Astrocyte of the cerebellum (primary cell): ENCODE measurements at places on chromosomes 2 and 18.

- DNase-seq, result no peak
Observed at GRCh38 chr18:45916302-45916701, 50.8 kb downstream of the EPG5 start.

DNA sequence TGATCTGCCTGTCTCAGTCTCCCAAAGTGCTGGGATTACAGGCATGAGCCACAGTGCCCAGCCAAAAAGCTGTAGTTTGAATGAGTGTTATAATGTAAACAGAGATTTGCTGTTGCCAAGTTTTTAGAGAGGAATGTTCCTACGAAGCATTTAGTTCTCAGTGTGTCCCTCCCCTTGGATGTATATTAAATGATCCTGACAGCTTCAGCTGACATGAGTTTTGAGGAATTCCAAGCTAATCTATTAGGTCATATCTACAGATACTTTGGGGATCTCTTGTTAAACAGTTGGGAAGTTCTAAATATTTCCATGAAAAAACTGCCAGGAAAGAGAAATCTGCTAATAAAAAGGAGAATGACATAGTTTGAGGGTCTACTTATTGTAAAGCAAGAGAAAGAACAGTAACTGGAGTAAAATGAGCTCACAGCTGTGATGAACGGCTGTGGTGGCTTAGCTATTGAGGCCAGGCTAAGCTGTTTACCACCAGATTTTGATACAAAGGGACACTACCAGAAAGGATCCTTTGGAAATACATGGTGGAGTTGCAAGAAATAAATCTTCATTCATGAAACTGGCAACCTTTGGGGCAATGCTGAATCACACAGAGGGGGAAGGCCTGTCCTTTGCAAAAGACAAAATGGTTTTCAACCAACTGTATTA is 2.6 kb upstream of the STON1 start:
- no peak for DNase-seq

GRCh38 chr18:55376387-55376786 is 211.6 kb downstream of the TCF4 start:
- DNase-seq, result no peak

- no peak for DNase-seq
Observed at GRCh38 chr2:148754864-148755263, 110.3 kb downstream of the EPC2 start.

GRCh38 chr2:75303227-75303626 is 103.9 kb upstream of the TACR1 start:
- DNase-seq, result no peak

GRCh38 chr2:238864207-238865014 is 16.5 kb downstream of the TWIST2 start:
- DNase-seq, result peak; percentile 96

GRCh38 chr2:110866045-110866444 is 133.7 kb downstream of the ACOXL start:
- no peak for DNase-seq

DNA sequence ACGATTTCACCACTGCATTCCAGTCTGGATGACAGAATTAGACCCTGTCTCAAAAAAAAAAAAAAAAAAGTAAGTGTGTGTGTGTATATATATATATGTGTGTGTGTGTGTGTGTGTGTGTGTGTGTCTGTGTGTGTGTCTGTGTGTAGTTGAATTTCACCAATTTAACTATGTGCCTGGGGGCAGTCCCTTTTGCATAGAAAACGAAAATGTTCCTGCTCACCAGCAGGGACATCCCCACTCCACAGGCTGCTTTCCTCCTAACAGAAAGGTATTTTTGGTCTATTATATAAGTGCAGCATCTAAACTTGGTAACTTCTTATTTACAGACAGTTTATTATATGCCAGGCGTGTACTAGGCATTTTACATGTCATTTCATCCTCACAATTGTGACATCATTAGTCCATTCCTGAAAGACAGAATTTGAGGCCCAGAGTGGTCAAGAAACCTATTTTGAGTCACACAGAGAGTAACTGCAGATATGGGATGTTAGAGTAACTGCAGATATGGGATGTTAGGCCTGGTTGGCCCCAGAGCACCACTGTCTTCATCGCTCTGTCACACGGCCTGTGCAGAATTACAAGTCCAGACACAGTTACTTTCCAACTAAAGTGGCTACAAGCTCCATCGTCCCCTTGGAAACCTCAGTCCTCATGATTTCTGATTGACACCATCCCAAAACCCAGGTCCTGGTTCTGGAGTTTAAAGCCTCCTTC is 9.3 kb upstream of the TTL start:
- DNase-seq, result no peak

- no peak for DNase-seq
Observed at GRCh38 chr2:215435280-215435869, 493 bp downstream of the FN1 start.

- DNase-seq, result no peak
Observed at GRCh38 chr2:122636097-122636496, 880.6 kb downstream of the TSN start.

DNA sequence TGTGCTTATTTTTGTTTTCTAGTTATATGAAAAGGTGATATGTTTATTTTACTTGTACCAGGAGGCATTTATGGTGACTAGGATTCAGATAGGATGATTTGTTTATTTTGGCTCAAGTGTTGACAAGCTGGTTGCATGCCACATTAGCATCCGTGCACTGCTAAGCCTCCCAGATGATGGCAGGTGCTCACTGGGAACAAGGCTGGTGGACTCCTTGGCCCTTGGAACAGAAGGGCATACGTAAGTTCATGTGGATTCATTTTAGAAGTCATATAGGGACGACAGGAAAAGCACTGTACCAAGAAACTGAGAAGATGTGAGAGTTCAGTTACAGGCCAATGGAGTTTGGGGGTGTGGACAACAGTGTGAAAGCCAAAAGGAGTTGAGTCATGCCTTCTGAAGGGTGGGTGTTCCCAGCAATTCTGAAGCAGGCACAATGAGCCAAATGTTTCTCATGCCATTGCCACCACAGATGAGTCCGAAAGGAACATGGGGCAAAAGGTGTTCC is 166.2 kb downstream of the PHLPP1 start:
- DNase-seq, result peak; percentile 93

DNA sequence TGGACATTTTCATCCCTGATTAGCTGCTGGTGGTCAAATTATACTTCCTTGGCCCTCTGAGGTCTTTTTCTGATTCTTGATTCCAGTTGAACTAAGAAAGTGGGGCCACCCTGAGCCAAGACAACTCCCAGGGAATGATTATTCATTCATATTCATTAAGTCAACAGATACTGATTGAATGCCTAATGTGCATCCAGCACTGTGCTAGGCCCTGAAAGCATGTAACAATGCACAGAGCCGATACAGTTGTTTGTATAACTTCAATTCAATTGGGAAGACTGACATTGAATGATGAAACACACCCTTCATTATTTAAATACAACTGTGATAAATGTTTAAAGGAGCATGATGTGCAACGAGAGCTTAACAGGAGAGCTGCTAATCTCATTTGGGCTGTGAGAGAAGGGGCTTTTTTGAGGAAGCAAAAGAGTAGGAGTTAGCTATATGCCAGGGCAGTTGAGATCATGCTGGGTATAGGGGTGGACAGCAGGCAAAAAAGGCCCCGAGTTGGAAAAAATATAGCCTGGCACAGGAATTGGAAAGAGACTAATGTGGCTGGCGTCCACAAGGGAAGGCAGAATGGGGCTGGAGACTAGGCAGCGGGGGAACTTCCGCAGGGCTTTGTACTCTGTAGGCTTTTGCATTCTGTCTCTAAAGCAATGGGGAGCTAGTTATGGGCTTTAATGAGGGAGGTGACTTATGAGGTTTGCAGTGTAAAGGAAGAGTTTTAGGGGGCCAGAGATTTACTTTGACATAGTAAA is 57.2 kb upstream of the ACVR1 start:
- DNase-seq, result no peak

DNA sequence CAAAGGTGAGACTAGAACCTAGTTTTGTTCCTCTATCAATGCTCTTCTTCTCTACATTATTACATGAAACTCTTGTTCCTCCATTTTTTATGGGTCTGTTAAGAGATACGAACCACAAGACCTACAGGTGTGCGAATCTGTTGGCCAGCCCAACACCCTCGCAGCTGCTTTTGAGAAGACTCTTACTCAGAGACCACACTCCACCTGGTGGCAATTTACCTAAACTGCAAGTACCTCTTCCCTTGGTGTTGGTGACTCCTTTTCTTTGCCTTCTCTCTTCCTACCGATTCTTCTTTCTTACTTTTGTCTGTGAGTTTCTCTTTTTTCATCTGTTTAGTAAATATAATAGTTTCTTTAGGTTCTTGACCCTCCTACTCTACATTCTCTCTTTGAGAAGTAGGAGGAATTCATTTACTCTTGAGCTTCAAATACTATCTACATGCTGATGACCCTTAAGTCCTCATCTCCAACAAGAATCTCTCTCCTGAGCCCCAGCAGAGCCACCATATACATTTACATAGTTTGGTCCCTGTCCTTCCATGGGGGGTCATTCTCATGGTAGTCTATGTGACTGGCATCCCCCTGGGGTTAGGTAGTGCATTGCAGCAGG is 81.8 kb upstream of the GAREM1 start:
- DNase-seq, result peak; percentile 55

- DNase-seq, result no peak
Observed at GRCh38 chr18:58287353-58288274, 243.6 kb downstream of the NEDD4L start.

DNA sequence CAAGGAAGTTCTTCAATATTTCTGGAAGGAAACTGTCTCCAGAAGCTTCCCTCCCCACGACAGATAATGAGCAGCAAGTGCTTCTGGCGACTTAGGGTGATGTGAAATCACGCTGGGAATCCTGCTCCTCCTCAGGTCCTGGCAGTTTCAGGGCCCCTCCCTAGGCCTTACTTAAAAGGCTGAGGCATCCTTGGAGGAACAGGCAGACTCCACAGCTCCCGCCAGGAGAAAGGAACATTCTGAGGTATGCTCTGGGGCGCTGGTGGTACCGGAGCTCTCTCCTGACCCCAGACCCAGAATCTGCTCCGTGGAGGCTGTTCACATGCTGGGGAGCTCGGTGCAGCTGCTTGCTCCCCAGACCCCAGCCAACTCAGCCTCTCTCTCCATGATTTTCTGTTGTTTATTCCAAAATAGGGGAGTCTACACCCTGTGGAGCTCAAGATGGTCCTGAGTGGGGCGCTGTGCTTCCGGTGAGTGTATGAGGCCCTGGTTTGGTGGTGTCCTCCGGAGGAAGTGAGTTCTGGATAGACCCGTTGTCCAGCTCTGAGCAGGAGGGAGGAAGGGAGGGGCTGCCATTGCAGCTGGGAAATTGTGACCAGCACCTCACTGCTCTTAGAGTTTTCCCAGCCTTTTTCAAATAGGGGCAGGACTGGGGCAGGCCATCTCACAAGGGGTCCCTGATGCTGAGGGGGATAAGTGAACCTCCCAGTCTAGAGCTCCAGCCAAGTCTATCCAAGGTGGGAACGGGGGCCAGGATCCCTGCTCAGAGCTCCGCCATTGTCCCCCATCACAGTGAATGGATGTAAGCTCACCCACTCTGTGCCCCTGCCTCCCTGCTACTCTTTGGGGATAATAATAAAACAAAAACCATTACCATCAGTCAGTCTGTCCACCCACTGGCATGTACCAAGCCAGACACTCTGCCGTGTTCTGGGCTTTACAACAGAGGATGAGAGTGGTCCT is at the start of gene IL36RN:
IL36RN (plus strand) TSS at position 201 of the 963 bp plus-strand sequence; CDS start at position 442, 241 bp downstream.
- no peak for DNase-seq

GRCh38 chr2:127150996-127151395 is 44.0 kb upstream of the BIN1 start:
- no peak for DNase-seq

- DNase-seq, result no peak
Observed at GRCh38 chr2:64641599-64641998, 12.1 kb downstream of the SERTAD2 start.

GRCh38 chr2:85920810-85921545 is 32.2 kb upstream of the ST3GAL5 start:
- no peak for DNase-seq

GRCh38 chr2:1995987-1996386 is 251.7 kb upstream of the PXDN start:
- peak; percentile 88 for DNase-seq

- no peak for DNase-seq
Observed at GRCh38 chr2:160334028-160334741, 134.1 kb upstream of the ITGB6 start.

- DNase-seq, result no peak
Observed at GRCh38 chr18:24160086-24160485, 21.2 kb downstream of the CABYR start.

DNA sequence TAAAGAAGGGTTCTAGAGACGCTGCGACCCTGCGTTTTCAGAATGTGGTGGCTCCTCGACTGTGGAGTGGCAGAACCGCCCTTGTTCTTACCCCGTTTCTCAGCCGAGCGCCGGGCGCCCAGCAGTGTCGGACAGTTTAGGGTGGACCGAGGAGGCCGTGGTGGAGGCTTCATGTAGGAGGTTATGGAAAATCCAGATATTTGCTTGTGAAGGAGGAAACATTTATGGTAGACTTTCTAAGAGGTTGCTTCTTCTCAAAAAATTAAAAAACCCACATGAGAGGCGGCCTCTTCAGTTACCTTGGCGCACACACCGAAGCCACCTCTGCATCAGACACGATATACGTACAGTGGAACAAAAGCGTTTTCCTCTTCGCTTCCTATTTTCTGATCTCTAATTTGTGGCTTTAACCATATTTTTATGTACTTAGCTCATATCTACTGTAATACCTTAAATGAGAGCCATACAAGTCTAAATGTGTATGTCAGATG is 120.8 kb downstream of the NFATC1 start:
- no peak for DNase-seq

GRCh38 chr2:181959508-181959907 is 26.1 kb upstream of the PPP1R1C start:
- DNase-seq, result no peak

DNA sequence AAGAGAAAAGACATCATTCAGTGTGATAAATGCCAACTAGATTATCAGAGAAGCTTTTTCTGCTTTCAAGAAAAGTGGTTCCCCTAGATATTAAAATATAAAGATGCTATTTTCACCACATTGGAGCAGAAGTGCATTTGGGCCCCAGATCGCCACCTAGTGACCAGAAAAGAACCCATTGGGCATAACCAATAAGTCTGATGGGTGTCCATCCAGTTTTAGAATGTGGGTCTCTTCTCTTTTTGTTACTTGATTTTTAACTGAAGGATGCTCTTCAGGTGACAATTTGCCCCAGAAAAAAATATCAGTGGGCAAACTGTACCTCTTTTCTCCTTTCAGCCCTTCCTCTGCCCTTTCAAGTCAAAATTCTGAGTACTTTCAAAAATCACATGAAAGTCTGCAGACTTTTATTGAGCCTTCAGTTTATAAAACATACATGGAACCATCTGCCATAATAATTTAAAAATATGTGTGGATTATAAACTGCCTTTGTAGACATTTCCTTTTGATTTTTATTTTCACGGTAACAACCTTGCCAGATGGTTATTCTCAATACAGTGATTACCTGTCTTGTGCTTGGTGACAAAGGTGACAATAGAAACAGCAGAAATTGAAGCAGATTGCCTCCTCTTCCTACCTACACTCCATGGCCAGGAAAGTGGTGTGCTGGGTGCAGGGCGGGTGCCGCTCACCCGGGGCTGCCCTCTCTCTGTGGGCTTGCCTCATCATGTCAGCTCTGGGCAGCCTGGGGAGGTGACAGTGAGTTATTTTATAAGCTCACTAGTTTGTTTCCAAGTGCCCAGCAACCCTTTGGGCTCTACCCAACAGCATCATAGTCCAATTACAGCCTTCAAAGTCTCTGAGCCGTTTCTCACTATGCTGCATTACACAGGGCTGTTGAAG is 124.5 kb downstream of the DCDC2C start:
- no peak for DNase-seq

GRCh38 chr18:22544626-22545025 is 126.9 kb upstream of the CTAGE1 start:
- no peak for DNase-seq

GRCh38 chr2:85009019-85009618 is 38.2 kb downstream of the KCMF1 start:
- DNase-seq, result no peak
